Urinary bladder (tissue), 4 donors: ENCODE measurements at places on chromosomes 3 and 15.
A peak's percentile ranks its signal among the peaks of the same experiment; 100 is the strongest.

GRCh38 chr15:62566248-62566647, 401.2 kb upstream of the C2CD4B start:
- no peak for DNase-seq

GRCh38 chr3:50192689-50193141, 1.3 kb downstream of the GNAT1 start:
- peak; percentile 18 for DNase-seq

- DNase-seq = no peak
Measured at GRCh38 chr3:126468028-126468891, 7.4 kb downstream of the ZXDC start.

DNA sequence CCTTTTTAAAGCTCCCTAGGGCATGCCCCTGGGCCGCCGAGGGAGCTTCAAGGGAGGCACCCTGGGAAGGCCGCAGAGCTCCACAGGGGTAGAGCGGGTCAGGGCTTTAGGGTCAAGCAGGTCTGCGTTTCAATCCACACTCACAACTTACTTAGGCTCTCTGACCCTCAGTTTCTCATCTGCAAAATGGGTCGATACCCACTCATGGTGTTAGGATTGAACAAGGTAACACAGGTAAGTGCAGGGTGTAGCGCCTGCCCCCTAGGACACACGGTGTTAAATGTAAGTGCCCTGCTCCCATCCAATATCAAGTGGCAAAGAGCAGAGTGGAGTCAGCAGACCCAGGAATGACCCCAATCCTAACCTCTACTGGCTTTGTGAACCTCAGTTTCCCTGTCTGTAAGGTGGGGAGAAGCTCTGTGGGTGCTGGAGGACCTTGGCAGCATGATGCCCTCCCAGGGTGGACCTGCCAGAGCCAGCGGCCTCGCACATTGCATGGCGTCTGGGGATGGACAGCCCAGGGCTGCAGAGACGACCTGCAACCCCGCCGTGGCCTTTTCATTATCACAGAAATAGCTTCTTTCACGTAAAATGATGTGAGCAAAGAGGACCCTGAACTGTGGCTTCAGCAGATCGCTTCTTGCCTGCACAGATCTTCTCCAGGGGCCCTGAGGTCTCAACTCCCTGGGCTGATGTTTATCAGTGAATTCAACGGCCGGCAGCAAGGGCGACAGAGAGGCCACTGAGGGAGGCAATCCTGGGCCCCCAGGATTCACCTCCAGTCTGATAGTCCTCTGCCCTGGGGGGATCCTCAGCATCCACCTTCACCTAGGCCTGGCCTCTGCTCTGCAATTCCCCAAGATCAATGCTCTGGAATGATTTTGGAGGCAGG, 138.5 kb downstream of the CHSY1 start:
- no peak for DNase-seq

- DNase-seq = no peak
Measured at GRCh38 chr3:65639444-65639843, 399.3 kb downstream of the MAGI1 start.

DNA sequence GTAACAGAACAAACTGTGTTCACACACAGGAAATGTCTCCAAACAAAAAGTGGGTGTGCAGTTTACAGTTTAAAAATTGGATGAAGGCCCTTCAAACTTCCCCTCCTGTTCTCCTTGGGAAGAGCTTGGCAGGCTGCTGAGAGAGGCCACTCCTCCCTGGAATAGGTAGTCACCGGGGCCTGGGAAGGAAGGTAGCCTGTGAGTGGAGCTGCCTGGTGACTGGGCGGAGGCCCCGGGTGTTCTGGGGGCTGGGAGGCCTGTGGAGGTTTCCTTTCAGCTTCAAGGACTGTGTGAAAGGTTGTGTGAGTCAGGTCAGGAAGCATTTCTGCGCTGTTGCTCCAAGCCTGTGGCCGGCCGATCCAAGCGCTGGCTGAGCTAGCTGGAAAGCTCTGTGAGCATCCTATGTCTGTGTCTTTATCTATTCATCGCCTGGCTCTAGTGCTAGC, 14.1 kb downstream of the SLCO3A1 start:
- DNase-seq = no peak

- no peak for DNase-seq
Measured at GRCh38 chr3:78048698-78049097, 1008.8 kb downstream of the ROBO2 start.

GRCh38 chr3:138323971-138324370, 5.7 kb downstream of the NME9 start:
- DNase-seq = no peak

- no peak for DNase-seq
Measured at GRCh38 chr15:32966512-32966911, 228.0 kb downstream of the FMN1 start.

DNA sequence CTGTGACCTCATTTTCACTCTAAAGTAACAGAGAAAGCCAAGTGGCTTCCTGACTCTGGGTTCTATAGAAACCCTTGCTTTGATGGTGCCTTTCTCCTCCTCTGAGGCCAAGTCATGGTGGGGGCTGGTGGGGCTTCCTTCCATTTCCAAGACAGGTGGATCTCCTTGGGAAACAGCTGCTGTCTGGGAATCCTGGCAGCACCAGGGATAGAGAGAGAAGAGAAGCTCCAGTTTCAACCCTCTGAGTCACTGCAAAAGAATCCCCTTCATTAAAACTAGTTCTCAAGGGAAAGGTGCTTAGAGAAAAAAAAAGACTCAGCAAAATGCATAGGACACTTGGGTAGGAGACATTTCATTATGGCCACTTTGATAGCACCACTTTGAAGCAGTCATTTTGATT, 614.4 kb downstream of the FHIT start:
- no peak for DNase-seq

GRCh38 chr3:48408823-48409281, 21.0 kb downstream of the PLXNB1 start:
- DNase-seq = no peak

DNA sequence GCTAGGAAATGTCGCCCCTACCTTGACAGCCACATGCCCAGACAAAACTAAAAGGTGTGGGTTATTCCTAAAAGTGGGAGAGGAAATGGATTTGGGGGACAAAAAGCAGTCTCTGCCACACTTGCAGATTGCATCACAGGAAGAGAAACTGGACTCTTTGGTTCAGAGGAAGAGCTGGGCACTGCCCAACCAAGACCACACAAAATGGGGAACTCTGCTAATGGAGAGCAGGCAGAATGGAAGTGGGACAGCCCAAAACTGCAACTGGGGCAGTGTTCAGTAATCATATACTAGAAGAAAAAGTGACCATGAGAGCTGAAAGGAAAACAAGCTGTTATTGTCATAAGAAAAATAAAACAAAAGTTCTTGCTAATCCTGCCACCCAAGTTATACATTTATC, 138.9 kb upstream of the FRMD4B start:
- DNase-seq = no peak

- no peak for DNase-seq
Measured at GRCh38 chr3:194604837-194605236, 28.4 kb downstream of the TMEM44 start.

DNA sequence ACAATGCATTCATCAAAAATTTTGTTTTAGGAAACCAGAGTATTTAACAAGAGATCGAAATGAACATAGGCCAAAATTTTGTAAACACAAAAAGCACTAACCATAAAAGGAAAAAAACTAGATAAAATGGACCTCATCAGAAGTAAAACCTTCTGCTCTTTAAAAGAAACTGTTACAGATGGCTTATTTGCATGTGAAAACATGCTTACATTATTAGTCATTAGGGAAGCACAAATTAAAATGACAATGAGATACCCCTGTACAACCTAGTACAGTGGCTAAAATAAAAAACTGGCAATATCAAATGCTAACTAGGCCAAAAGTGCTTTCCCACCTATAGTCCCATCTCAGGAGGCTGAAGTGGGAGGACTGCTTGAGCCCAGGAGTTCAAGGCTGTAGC, 19.3 kb downstream of the UBR1 start:
- no peak for DNase-seq

DNA sequence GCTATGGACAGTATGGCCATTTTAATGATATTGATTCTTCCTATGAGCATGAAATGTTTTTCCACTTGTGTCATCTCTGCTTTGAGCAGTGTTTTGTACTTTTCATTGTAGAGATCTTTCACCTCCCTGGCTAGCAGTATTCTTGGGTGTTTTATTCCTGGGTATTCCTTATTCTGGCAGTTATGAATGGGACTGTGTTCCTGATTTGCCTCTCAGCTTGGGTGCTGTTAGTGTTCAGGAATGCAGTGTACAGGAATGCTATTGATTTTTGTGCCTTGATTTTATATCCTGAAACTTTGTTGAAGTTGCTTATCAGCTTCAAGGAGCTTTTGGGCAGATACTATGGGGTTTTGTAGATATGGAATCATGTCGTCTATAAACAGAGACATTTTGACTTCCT, 49.5 kb upstream of the CTXND1 start:
- DNase-seq = no peak

DNA sequence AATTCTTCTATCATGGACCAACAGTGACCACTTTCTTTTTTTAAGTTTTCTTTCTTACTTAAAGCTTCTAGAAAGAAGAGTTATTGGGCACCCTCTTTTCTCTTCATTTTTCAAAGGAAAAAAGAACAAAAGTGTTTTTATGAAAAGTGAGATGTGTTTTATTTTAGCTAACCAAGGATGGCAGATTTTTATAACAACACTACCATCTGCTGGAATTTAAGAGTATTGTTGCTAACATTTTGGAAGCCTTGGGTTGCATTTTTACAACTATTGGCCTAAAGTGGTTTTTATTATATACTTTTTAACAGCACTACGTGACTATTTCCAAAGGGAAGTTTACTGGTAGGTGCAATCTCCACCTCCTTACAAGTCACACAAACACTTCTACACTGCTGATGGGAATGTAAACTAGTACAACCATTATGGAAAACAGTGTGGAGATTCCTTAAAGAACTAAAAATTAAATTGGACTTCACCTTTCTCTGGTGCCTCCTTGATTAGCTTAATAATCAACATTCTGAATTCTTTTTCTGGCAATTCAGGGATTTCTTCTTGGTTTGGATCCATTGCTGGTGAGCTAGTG, 237.7 kb upstream of the AGTR1 start:
- DNase-seq = no peak

- no peak for DNase-seq
Measured at GRCh38 chr15:46815240-46815639, 902.1 kb upstream of the SEMA6D start.

- DNase-seq = no peak
Measured at GRCh38 chr15:98927022-98927421, 80.6 kb downstream of the PGPEP1L start.

DNA sequence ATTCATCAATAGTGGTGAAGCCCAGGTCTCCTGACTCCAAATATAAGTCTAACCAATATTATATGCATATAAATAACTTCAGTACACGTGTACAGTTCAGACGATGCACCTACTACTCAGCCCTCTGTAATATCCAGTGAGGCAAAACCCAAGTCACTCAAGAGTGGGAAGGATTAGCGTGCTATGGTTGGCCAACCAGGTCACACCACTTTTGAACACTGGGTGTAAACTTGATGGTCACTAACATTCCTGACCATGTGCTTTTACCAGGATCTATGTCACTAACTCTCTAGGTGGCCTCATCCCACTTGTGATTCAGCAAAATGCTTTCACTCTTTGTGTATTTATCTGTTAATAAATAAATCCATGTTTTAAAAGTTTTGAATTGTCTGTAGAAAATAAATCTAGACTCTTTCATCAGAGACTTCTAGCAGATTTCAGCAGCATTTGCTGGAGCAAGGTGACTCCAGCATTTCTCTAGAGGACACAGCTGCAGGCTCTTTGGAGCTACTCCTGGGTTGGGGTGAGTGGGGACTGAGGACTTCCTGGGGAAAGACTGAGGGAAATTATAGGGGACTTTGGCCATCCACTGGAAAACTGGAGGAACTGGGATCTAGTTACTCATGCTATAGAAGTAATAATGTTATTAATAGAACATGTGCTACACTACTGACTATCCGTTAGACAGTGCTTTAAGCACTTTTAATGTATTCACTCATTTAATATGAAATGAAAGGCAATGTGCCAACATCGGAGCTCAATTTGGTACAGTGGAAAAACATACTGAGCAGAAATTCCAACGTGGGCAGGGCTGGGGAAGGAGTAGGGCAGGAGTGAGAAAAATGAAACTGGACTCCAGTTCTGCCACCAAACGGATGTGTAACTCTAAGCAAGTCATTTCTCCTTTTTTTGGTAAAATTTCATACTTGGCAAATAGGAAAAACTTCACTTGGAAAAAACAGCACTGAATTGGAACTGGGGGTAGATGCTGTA, 97.9 kb downstream of the RORA start:
- DNase-seq = no peak

DNA sequence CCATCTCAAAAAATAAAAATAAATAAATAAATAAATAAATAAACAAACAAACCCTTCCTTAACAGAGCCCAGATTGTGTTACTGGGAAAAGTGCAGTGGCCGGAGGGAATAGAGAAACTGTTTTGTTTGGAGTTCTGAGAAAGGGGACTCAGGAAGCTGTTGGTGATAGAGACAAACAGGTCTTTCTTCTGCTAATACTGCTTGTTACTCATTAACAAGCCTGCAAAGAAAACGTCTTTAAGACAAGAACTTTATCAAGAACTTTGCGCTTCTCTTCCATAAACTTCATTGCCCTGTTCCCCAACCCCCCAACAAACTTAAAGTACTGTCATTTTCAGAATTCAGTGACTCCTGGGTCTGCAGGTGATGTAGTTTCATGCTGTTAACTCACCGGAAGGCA, 68.8 kb upstream of the GSK3B start:
- no peak for DNase-seq

DNA sequence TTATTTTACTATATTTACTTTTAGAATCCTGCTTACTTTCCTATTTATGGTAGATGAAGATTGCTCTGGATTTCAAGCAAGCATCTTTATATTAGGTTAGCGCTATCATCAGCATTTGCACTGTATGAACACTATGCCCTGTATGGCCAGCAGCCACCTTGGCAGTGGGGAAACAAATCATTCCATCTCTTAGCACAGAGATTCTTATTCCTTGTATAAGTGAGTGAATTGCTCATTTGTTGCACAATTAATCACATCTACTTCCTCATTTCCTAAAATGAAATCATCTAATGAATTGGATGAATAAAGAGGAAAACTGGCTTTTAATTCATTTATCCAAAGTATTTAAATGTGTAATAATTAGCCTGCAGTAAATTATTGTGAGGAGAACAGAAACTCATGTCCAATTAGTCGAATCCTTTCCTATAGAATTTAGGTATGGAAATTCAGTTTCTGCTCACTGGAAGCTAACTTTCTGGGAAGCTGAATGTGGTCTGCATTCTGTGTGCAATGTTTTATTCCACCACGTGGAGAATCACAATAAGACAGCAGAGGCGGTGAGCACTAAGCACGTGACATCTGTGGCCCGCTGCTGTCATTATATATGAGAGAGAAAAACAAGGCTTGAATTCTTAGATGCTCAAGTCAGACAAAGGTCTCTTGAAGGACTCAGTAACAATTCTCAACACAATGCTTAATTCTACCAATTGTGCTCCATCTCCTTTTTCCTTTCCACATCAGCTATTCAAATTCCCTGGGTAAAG, 93.4 kb downstream of the PEX5L start:
- no peak for DNase-seq
